ENCODE measurements at places on chromosomes 1 and 21. TPM values are rescaled to one million over a fixed set of nuclear protein-coding genes. Genes with fewer than 3 reads are reported as not detected.

Gene LCE3D
- total RNA-seq: 0.60 TPM

Gene AUNIP
- total RNA-seq: 8.0 TPM

Gene TRIM67
- total RNA-seq: 0.25 TPM

Gene APCS
- not detected for total RNA-seq

Gene EXO1
- total RNA-seq: 22.6 TPM

Gene ALPL
- total RNA-seq: 0.22 TPM

Gene AK2
- 146 TPM for total RNA-seq
